ENCODE measurements at places on chromosomes 13 and 19.

GRCh38 chr19:43311706-43312105 lies 41.8 kb upstream of the CD177 start:
- no peak for DNase-seq

DNA sequence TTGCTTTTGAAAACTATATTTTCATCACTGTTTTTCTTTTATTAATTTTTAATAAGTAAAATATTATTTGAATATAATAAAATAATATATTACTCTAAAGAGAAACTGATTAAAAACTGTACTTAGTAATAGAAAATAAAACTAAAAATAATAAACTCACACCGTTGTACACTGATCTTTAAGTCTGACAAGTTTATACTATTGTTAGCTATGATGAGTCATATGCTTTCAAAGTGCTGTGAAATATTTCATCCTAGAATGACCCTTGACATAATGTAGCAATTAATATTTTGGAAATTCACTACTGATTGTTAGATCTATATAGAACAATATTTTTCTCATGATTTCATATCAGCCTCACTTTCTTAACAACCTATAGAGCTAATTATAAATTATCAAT lies 1040.6 kb upstream of the SPRY2 start:
- no peak for DNase-seq

DNA sequence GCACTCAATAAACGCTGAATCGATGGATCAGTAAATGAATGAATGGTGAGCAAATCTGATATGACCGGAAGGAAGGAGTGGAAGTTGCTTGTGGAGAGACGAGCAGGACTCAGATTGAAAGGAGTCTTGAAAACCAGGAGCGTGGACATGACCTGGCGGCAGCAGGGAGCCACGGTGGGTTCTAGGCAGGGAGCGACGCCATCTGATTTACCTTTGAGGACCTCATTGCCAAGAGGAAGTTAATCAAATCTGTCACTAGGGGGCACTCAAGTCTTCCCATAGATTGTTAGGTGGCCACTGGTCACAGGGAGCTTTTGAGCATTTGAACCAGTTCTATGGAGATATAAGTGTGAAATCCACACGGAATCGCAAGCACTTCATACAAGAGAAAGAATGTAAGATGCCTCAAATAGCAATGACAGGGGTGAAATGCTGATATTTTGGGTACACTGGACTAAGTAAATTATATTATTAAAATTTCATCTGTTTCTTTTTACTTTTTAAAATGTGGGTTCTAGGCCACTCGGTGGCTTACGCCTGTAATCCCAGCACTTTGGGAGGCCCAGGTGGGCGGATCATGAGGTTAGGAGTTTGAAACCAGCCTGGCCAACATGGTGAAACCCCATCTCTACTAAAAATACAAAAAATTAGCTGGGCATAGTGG lies 9.2 kb upstream of the FBN3 start:
- DNase-seq = no peak

GRCh38 chr13:110798081-110798994 lies 84.8 kb downstream of the ING1 start:
- no peak for DNase-seq

- no peak for DNase-seq
These were observed 1.4 kb upstream of the LRG1 start for GRCh38 chr19:4541114-4541805.

- no peak for DNase-seq
These were observed 46.1 kb upstream of the ZNF780A start for GRCh38 chr19:40136818-40137217.

DNA sequence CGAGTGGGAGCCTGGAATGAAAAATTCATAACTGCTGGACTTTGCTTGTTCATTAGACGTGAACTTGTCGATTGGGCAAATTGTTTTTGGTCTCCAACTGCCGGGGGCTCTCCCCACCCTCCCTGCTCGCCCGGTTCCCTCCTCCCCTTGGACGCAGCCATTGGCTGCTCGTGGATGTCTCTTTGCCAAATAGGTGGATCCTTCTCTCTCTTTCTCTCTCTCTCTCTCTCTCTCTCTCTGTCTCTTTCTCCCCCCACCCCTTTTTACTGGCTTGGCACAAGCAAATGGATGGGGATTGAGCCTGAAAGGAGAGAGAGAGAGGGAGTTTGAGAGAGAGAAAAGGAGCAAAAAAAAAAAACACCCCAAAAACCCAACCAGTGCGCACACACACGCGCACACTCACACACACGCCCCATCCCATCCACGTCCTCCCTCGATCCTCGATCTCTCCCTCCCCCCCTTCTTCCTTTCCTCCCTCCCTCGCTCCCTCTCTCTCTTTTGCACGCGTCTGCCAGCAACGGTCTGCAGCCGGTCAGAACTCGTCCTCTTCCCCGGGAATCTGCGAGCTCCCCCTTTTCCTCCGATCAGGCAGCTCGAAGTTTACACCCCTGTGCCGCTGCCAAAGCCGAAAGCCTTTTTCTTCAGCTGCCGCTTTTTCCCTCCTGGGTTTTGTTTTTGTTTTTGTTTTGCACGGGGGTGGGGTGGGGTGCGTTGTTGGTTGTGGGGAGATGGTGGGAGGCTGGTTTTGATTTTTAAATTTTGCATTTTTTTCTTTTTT lies 27.8 kb downstream of the NFIX start:
- DNase-seq = no peak

DNA sequence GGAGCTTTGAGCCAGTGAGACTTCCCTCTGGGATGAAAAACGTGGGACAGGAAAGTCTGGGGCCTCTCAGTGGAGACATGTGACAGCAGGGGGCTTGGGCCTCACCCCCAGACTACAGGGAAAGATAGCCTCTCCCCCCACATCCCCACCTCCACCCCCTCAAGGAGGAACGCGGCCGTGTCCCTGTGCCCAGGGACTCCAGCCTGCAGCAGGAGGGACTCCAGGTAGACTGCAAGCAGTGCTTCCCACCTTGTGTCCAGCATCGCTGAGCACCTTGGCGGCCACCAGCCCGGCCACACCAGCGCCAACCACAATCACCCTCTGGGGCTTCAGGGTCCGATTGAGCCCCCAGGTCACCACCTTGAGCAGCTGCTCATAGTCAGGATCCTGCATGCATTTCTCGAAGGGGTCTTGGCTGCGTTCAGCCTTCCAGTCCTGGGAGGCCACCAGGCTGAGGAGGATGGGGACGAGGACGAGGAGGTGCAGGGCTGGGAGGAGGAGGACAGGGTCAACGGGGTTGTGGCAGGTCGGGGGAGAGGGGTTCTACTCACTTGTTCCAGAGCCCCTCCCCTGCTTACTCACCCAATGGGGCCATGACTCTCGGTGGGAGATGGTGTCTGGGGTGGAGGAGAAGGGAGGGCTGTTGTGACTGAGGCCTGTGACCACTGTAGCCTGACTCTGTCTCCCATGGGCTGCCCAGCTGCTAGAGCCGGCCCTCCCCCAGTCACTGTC lies 955 bp downstream of the IL4I1 start:
- DNase-seq = no peak

- DNase-seq = no peak
These were observed 852.7 kb upstream of the KLHL1 start for GRCh38 chr13:70960841-70961443.

DNA sequence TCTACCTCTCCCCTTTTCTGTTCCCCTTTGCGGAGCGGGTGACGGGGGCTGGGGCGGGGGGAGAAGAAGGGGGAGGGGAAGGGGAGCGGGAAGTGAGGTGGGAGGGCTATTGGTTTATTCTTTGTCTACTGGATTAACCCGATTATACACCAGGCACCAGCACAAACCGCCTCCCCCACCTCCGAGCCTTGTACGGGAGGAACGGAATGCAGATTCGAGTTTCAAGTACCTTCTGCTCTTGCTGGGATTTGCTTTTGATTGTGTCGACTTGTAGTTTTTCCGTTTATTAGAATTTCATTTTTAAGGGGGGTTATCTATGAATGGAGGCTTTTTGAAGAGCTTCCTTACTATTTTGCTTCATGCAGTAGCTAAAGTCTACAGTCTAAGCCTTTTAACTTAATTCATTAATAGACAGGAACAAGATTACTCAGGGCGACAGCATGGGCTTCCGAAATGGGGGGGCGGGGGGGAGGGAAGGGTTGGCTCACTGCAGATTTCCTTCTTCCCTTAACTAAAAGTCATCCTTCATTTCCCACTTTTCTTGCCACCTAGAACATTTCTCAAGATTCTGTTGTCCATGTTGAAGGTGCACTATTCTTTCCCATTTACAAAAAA lies 937 bp upstream of the SPRY2 start:
- peak; percentile 9 for DNase-seq

- peak; percentile 9 for DNase-seq
These were observed 175.9 kb downstream of the IRS2 start for GRCh38 chr13:109610517-109610916.

DNA sequence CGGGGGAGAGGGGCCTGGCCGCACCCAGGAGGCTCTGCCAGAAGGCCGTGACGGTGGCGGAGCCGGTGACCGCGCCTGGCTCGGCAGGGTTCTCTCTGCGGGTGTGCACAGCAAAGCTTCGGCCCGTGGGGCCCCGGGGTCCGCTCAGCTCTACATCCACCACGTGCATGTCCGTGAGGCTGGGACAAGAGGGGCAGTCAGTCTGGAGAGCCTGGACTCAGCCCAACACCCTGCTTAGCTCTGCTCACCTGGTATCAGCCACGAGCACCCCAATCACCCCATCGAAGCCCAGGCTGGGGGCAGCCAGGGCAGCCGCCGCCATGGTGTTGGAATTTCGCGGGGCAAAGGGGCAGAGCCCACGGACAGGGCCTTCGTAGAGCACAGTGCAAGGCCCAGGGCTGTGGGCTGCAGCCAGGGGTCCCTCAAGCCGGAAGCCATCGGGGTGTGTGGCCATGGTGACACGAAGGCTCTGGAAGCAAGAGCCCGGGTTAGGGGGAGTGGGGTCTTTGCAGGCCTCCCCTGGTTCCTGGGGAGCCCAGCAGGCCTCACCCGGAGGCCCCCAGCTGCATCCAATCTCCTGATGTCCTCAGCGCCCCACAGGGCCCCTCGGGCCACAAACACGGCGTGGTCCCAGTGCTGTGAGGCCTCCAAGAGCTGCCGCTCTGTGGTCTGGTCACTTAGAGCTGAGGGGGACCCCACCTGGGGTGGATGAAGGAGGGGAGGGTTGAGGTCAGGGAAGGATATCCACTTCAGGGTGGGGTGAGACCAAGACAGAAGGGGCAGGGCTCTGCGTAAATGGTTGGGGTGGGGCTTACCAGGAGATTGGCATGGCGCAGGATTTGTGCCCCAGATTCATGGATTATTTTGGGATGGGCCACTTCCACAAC lies 1.4 kb downstream of the ASPDH start:
- no peak for DNase-seq

- DNase-seq = no peak
These were observed 108.5 kb upstream of the TDRD3 start for GRCh38 chr13:60288569-60288968.

- DNase-seq = no peak
These were observed 34.5 kb upstream of the ATP1A3 start for GRCh38 chr19:42028304-42029216.

DNA sequence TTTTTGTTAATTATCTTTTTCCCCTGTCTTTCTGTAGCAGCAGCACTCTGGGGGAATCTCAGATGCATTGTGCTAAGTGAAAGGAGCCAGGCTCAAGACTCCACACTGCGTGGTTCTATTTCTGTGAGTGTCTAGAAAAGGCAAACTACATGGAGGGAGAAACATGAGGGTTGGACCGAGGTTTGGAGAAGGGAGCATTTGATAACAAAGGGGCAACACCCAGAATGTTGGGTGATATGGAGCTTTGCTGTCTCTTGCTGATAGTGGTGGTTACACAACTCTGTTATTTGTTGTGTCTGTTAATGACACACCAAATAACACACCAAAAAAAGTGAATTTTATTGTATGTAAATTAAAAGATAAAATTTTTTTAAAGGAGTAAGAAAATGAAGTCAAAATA lies 107.8 kb downstream of the COL4A2 start:
- no peak for DNase-seq

DNA sequence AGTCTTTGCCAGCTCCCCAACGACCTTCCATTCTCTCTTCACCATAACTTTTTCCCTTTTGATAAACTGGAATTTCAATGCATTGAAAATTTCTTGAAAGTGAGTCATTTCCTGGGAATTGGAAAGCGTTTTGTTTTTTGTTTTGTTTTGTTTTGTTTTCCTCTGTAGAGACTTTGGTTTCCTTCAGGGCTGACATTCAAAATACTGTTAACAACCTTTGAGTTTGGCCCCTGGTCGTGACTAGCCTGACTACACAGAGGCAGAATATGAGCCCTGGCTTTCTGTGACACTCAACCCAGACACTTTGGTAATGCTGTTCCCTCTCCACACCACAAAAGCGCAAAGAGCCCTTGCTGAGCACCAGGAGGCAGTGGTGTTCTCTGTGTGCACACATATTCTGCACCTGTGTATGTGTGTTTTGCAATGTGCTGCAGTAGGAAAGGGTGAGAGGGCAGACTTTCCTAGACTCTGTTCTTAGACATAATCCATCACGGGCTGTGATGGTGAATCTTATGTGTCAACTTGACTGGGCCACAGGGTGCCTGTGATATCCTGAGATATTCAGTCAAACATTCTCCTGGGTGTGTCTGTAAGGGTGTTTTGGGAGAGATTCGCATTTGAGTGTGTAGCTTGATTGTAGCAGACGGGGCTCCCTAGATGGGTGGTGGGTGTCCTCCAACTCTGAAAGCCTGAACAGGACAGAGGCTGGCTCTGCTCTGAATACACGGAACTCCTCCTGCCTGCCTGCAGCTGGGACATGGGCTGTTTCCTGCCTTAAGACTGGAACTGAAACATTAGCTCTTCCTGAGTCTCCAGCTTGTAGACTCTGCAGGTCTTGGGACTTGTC lies 29.5 kb upstream of the ANKRD10 start:
- DNase-seq = no peak

DNA sequence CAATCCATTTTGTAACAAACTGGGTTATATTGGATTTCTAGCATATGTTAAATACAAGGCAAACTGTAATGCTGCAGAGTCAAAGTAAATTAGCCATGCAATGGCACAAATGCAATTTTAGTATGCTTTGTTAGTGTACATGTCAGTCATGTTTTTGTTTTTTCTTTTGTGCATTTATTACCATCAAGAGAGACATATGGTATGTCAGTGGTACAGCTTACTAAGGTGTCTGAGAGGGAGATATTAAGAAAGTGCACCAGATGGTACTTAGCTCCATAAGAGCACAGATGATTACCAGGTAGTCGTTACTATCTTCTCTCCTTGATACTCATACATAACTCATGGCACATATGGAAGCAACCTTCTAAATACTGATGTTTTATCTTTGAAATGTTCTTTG lies 550.3 kb downstream of the GPC5 start:
- DNase-seq = no peak

DNA sequence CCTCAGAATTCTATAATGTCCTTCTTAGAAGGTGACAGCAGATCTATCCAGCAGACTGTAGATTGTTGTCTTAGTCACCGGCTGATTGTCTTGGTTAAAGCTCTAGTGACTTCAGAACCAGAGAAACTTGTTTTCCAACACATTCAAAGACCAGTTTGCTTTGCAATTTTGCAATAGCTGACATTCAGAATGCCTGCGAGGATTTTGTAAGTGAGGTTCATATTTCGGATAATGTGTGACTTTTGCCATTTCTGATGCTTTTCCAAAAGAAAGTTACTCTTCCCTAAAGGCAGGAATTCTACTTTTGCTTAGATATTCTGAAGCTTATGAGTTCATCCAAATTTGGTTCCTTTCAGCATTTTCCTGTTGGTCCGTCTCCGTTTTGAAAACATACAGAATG lies 13.2 kb downstream of the SPINT2 start:
- no peak for DNase-seq

GRCh38 chr19:19274146-19274545 lies 1.0 kb upstream of the TM6SF2 start:
- DNase-seq = no peak

Data from CD8-positive, alpha-beta memory T cell (primary cell).